ENCODE measurements at places on chromosomes 4 and X. TPM values are rescaled to one million over a fixed set of nuclear protein-coding genes. Genes with fewer than 3 reads are reported as not detected.

Gene ESX1
- 9.0 TPM for total RNA-seq

Gene HTN3
- total RNA-seq, result not detected

Gene TLR10
- total RNA-seq, result not detected

- peak; percentile 55 for ATAC-seq
Observed at GRCh38 chrX:46912603-46913491, 626 bp downstream of the JADE3 start.

DNA sequence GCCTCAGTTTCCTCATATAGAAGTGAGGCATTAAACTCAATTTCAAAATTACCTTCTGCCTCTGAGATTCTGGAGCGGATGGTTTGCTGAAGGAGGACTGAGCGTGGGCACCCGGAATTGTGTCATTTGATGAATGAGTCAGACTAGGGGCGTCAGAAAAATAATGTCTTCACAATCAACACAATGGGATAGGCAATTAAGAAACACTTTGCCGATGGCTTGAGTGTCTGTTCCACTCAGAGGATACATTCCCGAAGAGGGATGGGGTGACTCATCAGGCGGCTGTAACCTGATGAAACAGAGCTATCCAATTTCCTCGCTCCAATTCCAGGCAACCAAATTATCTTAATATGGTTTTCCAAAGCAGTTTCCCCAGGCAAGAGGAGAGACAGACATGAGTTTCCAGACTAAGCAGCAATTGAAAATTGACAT lies 1.2 kb upstream of the CHRNA9 start:
- ATAC-seq, result peak; percentile 97

Gene AP1S2
- total RNA-seq, result 108 TPM

DNA sequence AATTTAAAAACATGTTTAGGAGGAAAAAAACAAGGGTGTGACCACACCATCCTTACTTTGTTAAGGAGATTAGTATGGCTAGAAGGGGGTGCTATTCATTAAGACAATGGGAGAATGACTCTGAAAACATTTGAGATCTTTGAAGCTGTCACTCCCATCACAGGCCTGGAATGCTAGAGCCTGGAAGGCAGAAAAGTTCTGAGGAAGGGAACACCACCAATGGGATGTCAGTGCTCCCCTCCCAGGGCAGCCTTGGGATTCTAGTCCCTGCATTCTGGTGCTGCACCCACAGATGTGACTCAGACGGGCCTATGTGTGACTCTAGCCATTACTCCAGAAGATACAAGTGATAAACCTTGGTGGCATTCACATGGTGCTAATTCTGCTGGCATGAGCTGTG lies 162.2 kb upstream of the ANXA10 start:
- ATAC-seq, result no peak

DNA sequence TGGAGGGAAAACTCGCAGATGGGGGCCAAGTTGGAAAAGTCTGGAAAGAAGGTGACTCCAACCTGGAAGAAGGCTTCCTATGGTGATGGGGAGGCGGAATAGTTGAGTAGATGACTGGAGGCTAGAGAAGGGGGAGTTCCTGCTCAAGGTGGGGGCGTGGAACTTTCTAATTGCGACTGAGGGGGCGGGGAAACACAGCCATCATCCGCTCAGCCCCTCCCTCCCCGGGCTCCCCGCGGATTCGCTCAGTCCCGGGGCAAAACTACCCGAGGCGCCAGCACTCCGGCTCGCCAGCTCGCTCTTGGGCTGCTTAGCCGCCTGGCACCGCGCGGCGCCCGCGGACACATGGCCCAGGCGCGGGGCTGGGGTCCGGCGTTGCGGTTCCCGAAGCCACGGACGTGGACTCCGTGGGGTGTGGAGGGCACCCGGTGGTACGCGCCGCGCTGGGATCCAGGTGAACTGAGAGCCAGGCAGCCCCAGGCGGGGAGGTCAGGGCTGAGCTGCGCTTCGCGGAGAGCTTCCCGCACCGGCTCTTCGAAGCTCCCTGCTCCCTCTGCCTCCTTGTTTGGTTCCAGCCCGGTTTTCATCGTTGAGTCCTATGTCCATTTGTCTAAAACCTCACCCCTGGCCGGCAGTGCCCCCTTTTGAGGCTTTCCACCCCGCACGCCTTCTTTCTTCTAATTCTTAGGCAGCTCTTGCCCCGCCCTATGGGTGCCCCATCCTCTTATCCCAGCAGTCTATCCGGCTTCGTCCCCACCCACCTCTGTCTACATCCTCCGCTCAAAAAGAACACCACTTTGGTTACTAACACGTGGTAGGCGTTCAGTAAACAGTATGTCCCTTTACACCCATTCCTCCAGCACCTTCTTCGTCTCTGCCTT lies 38.9 kb downstream of the STARD8 start:
- ATAC-seq, result peak; percentile 49

DNA sequence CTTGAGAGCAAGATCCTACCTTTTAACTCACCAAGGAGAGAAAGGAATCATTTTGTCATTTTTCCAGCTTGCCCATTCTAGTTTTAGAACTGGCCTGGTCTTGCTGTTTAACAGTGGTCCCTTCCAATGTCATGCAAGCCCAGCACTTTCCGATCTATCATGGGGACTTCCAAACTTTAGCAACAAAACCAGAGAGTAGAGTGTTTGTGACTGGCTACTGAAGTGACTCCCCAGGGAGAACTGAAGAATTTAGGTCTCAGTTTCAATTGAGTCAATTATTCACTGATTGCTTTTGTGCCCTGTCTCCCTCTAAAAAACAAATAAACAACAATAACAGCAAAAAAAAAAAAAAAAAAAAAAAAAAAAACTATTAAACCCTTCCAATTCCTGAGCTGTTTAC lies 108.3 kb downstream of the LHFPL1 start:
- no peak for ATAC-seq

Gene CRMP1
- 3.9 TPM for total RNA-seq

GRCh38 chr4:158176776-158177175 lies 4.0 kb upstream of the GASK1B start:
- ATAC-seq, result no peak

Gene TMEM150C
- total RNA-seq, result 0.24 TPM

DNA sequence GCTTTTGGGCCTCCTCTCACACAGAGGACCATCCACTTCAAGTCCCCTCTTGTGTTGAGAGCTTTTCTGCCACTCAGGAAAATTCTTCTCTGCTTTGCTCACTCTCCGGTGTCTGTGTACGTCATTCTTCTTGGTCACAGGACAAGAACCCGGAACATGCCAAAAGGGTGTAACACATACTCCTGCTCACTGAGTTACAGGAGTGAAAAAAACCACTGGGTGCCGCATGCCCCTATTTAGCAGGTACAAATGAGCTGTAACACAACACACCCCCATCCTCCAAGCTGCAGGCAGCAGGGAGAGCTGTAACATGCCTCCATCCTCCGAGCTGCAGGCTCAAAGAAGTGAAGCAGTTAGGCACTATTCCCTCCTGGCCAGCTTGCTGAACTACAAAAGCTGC lies 13.0 kb upstream of the CXCL2 start:
- ATAC-seq, result no peak

DNA sequence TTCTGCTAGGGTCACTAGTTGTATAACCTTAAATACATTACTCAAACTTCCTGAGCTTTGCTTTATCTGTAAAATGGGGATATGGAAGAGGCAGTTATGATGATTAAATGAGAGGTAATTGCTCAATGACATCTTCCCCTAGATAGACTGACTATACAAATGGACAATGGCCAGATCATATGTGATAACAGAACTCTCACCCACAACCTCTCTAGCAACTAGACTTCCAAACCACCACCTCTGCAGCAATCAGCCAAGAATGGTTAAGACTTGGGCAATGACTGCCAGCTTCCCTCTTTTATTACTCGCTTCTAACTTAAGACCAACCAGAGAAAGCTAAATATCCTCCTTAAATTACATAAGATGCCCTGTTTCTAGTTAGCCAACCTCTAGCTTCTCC lies 2.9 kb upstream of the SEPSECS start:
- no peak for ATAC-seq

- no peak for ATAC-seq
Observed at GRCh38 chr4:147101678-147102077, 156.0 kb upstream of the TTC29 start.

DNA sequence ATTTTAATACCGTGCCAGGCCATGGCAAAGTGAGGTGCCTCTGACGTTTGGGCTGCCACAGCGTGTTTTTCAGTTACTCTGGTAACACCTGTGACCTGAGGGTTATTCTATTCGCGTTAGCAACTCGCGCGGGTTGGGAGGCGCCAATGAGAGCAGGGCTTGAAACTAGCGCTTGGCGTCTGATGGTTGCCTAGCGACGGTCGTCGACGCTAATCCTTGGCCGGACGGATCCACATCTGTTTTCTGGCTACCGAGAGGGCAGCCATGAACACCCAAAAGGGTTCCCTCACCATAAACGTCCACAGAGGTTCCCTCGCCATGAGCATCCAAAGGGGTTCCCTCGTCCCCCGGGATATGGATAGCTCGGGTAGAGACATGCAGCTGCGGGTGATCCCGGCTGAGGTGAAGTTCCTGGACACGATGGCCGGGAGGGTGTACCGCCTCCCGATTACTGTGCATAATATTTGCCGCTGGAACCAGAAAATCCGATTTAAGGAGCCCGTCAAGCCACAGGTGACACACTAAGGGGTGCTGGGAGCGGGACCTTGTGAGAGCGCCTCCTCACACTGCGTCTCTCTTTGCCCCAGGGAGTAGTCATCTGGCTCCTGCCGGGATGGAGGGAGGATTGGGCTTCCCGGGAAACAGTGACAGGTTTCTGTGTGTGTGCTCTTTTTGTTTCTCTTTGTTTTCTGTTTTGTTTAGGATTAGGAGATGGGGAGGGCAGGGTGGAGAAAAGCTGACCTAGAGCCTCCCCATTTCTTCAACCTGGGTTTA lies at the start of gene CFAP47:
Gene CFAP47, plus strand, starts transcription at position 199 of the 774 bp plus-strand sequence. Its CDS starts 66 bp downstream, at position 265.
- ATAC-seq, result peak; percentile 94

DNA sequence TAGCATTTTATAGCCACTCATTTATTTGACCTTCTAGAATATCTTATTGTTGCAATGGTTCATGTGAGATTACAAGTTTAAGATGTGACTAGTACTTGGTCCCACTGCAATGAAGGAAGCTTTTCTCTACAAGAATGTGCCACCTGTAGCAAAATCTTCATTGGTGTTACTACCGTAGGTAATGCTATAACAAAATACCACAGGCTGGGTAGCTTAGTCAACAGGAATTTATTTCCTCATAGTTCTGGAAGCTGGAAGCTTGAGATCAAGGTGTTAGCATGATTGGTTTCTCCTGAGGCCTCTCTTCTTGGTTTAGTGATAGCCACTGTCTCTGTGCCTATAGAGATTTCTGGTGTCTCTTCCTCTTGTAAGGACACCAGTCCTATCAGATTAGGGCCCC lies 441.0 kb downstream of the GPM6A start:
- ATAC-seq, result no peak

DNA sequence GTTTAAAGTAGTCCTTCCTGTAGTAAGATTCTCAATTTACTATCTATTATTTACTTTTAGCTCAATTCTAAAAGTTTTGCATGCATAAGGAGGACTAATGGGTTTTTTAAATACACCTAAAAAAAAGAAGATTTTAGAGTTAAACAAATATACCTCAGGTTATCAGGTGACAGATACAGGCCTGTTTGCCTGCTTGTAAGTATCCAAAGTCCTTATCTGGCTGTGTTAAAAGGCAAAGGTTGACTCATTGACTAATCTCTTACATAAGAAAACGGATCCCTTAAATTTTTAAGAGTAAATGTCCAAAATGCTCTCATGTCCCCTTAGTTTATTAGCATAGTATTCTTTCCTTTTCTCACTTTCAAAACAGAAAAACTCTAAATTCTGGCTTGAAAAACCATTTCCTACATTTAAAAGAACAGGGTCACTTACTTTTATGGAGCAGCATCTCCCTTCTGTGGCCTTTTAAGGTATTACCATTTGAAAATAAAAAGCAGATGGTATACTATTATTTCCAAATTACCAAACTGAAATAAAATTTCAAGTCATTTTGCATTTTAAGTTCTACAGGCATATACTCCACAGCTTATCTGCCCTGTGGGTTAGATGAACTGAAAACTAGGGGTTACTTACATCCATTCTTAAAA lies 4.5 kb downstream of the CBR4 start:
- no peak for ATAC-seq

Gene MAGED4
- total RNA-seq, result 66.0 TPM

- no peak for ATAC-seq
Observed at GRCh38 chr4:41572956-41573355, 35.0 kb downstream of the LIMCH1 start.

GRCh38 chrX:19361701-19362100 lies 18.0 kb downstream of the PDHA1 start:
- ATAC-seq, result no peak

Gene TLR3
- total RNA-seq, result 0.06 TPM

Gene WAS
- 1.0 TPM for total RNA-seq
